ENCODE measurements at places on chromosomes 7 and 10.

GRCh38 chr7:140885735-140886334 lies 38.9 kb downstream of the BRAF start:
- DNase-seq: no peak

- peak; percentile 6 for DNase-seq
Observed at GRCh38 chr10:76168437-76168836, 737.0 kb downstream of the LRMDA start.

- no peak for DNase-seq
Observed at GRCh38 chr10:49117376-49118070, 2.2 kb upstream of the VSTM4 start.

DNA sequence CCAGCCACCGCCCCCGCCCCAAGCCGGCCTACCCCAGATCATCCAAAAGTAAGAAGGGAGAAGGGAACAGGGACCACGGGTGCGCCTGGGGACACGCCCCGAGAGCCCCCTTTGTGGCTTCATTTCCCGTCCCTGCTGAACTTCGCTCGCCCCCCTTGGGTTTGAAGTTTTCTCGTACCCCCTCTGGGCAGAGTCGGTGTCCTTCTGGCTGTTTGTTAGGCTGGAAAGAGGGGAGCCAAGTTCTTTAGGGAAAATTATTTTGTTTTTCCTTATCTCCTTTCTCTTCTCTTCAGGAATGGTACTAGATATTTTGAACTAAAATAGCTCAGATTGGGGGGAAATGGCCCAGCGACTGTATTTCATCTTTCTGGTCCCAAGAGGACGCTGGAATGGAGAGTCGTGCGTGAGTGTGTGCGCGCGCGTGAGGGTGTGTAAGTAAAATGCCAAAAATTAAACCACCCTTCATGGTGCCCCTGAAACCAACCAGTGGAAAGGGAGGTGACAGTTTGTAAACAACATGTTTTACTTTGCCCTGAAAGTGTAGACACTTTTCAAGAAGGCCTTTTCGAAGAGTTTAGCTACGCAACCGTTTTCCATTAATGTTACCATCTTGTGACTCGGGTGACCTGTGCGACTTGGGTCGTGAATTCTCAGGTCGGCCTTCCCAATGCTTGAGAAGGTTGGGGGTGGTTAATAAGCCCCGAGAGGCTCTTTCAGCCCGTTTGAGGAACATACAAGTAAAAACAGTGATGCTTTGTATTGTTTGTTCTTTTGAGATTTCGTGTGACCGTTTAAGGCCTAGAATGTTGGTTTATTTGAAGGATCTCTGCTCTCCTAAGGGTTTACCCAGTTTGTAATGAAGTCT lies 694 bp downstream of the RBM20 start:
- no peak for DNase-seq

DNA sequence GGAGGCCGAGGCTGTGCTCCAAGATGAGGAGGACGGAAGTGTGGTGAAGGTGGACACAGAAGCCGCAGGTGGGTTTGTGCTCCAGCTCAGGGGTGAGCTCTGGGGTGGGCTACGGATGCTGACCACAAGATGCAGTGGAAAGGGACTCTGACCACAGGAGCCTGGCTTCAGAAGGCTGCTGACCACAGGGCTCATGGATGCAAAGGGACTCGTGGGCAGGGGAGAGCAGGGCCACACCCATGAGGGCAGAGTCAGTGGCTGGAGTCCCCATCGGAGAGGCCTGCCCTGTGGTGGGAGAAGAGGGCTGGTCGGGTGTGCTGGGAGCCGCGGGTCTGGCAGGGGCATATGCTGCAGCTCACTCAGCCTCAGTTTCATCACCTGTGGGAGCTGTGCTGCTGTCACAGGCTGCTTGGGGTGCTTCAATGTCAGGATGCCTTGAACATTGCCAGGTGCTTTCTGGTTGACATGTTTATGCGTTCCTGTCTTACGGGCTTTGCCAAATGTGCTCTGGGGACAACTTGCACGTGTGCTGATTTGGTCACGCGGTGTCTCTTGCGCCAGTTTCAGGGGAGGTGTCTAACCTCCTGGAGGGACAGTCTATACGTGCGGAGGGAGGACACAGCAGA lies 13.7 kb downstream of the SCART1 start:
- DNase-seq: no peak

GRCh38 chr7:26186364-26187311 lies 13.9 kb downstream of the HNRNPA2B1 start:
- no peak for DNase-seq

DNA sequence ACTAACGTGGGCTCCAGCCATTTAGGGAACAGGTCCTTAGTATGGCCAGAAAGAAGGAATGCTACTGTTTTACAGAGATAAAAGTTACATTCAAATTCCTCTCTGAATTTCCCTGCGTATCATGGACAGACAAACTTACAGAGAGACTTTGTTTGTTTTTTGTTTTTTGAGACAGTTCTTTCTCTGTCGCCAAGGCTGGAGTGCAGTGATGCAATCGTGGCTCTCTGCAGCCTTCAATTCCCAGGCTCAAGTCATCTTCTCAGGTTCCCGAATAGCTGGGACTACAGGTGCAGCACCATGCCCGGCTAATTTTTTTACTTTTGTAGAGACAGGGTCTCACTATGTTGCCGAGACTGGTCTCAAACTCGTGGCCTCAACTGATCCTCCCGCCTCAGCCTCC lies 64.5 kb upstream of the MPP7 start:
- DNase-seq: no peak

DNA sequence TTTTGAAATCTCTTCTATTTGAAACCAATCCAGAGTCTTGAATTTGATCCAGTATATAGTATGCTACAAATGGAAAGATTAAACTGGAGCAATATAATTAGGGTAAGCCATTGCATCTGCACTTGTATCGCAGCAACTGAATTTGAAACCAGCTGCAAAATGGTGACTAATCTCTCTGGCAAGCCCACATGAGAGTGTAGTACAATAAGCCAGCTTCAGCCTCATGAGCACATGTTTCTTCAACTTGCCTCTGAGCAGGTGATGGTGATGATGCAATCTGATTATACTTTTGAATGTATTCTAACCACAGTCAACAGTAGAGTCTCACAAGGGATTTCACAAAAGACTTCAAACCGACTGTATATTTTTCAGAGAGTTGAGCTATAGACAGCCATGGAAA lies 829 bp upstream of the RPA3 start:
- DNase-seq: peak; percentile 42

GRCh38 chr10:101557541-101557940 lies 30.5 kb downstream of the POLL start:
- DNase-seq: no peak

GRCh38 chr7:6218329-6218728 lies 54.1 kb downstream of the CYTH3 start:
- DNase-seq: no peak

DNA sequence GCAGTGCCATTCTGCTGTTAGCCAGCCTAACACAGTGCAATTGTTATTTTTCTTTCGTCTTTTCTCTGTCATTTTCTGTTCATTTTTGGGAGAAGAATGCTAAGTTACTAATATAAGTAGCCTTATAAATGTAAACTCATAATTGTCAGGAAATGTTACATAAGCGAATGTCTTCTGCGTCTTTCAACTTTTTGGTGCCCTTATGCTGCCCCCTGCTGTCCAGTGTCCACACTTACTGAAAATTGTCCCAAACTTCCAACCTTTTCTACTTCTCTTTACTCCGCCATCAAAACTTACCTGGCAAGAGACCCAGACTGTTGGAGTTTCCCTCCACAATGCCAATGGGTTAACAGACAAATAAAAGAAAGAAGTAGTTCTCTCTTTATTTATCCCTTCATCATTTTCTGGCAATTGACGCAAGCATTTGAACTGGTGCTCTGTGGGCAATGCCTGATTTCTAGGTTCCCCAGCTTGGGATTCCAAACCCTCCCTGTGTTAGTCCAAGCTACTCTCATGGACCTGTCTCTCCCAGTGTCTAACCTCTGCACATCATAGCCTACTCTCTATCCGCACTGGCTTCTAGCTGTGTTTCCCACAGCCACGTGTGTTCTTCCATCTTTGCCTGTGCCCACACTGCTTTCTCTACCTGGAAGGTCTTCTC lies 21.0 kb upstream of the EPC1 start:
- DNase-seq: no peak

DNA sequence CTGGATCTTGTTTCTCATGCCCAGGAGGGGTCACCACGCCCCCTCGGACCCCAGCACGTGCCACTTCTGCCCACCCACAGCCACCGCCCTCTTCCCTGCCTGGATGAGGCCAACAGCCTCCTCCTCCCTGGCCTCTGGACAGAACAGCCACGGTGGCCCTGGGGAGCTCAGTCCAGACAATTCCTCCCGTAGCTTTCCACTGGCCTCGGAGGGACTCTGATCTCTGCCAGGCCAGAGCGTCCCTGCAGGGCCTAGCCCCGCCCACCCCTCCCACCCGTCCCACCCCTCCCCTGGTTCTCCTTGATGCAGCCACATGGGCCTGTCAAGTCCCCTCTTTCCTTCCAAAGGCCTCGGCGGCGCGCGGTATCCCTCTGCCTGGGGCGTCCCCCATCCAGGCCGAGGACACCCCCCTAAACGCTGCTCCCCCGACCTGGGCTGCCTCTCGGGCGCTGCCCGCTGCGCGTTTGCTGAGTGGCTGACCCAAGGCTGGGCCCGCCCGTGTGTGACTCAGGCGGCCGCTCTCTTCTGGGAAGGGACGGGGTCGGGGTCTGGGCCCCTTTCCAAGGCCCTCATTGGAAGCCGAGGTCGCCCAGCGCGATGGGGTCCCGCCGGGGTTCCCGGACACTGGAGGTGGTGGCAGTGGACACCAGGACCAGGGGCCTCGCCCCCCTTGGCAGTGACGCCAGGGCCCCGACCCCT lies 557 bp downstream of the TMEM120A start:
- no peak for DNase-seq

- DNase-seq: no peak
Observed at GRCh38 chr7:78620920-78621319, 822.3 kb downstream of the PHTF2 start.

- DNase-seq: no peak
Observed at GRCh38 chr7:143046426-143046851, 5.7 kb upstream of the OR6V1 start.

GRCh38 chr10:121525251-121526134 lies 72.8 kb downstream of the FGFR2 start:
- DNase-seq: no peak

DNA sequence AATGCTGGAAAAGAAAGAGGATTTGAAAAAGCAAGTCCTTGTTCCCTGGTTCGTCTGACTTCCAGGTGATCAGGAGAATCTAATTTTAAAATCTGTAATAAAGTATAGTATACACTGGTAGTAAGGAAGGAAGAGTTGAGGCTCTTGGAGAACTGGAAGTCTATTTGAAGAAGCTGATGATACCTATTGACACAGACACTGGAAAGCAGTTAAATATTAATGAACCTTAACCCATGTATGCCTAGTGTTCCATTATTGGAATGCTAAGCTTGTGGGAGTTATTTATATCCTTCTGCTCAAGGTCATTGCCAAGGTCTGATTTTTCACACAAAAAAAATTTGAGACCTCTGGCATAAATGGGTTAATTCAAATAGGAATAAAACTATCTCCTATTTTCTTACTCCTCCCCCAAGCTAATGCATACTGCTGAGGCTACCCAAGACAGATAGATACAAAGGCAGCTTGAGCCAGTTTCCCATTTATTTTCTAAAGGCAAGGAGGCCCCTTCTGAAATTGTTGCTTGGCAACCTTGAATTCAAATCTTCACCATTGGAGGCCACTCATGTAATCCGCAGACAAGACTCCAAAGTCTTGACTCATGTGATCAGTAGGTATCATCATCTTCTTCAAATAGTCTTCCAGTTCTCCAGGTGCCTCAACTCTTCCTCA lies 110.2 kb downstream of the FZD1 start:
- no peak for DNase-seq

DNA sequence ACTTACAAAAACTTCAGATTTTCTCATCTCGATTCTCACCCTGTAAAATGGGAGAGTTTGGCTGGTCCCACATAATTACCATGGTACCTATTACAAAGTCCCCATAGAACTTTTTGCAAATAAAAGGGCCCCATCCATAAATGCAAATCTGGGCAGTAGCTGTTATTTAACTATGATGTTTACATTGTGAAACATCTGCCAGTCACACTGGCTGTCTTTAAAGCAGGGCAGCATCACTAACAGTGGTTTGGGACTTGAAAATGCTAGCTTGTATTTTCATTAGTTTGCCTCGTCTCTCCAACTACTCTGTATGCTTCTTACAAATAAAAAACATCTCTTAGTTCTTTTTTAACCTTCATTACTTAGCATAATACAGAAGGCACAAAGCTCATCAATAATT lies 240.7 kb downstream of the FZD1 start:
- no peak for DNase-seq

GRCh38 chr7:33061282-33061937 lies 1.2 kb downstream of the NT5C3A start:
- DNase-seq: no peak

- no peak for DNase-seq
Observed at GRCh38 chr10:86071145-86071544, 295.4 kb downstream of the GRID1 start.

DNA sequence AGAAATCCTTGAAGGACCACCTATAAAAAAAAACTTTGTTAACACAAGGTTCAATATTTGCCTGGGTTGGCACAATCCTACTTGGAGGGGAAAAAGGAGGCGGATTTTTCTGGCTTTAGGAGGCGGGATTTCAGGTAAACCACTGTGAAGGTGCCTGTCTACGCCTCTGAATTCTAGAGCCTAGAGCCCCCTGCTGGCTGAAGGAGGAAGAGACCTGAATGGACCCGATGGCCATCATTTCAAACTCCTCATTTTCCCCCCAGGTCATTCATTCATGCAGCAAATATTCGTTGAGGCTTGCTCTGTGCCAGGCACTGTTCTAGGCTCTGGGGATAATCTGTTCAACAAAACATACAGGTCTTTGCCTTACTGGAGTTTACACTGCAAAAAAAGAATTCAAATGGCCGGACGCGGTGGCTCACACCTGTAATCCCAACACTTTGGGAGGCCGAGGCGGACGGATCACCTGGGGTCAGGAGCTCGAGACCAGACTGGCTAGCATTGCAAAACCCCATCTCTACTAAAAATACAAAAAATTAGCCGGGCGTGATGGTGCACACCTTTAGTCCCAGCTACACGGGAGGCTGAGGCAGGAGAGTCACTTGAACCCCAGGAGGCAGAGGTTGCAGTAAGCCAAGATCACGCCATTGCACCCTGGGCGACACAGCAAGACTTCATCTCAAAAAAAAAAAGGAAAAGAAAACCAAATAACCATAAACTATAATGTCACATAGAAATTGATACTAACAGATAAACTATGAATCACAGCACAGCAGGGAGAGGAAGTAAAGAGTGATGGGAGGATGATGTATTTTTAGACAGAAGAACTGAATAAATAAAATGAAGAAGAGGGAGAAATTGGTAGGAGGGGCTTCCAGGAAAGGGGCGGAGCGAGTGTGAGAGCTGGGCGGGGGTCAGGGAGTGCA lies 90.1 kb upstream of the NFE2L3 start:
- DNase-seq: peak; percentile 76
